ENCODE measurements at places on chromosomes 7 and 10.

- DNase-seq = no peak
These were observed 20.5 kb downstream of the STRA8 start for GRCh38 chr7:135253851-135254771.

DNA sequence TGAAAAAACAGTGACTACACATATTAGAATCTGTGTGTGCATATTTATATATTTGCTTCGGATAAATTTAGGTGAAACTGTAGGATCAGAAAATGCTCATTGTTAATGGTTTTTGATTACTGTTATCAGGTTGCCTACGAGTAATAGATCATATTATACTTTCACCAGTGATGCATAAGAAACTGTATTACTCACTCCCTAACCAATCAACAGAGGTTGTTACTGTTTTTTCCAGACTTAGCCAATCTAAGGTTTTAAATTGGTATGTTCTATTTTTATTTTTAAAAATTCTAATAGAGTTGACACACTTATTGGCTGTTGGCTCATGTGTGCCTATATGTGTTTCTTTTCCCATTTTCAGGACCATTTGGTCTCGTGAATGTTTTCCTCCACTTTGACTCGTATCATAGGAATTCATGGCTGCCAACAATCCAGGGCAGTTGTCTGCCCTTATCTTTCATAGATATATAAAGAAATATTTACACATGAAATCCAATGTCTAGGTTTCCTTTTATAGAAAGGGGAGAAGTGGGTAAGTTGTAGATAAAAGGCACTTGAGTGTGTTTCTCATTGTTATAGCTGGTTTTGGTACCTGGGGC is 59.2 kb downstream of the ANLN start:
- DNase-seq = no peak

DNA sequence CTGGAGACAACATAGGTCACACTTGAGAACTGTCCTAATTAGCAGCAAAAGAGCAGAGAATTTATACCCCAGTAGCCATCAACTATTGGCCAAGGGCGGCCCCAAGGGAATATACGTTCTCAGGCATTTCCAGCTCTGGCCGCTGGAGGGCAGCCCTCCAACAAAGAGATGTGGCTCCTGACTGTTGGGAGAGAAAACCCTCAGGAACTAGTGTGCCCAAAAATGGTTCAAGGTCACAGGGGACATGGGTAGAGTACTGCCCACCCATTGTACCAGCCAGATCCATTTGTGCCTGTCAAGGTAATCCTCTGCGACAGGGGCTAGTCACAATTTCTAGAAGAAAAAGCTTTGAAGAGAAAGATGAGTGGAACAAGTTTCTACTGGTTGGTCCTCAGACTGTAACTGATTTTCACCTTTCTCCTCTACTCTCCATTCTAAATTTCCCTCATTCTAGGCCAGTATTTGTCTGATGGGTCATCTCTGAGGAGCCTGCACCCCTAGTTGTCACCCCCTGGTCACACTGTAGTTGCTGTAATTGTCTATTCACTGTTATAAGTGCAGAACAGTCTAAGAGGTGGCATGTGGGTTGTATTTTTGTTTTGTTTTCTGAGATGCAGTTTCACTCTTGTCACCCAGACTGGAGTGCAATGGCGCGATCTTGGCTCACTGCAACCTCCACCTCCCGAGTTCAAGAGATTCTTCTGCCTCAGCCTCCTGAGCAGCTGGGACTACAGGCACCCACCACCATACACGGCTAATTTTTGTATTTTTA is 14.7 kb upstream of the C7orf33 start:
- DNase-seq = peak; percentile 54

GRCh38 chr7:50641442-50642405 is 76.5 kb upstream of the DDC start:
- no peak for DNase-seq

- no peak for DNase-seq
These were observed 222.6 kb upstream of the PPP1R3A start for GRCh38 chr7:114141415-114141814.

- DNase-seq = peak; percentile 27
These were observed 851.5 kb upstream of the COBL start for GRCh38 chr7:52168085-52168484.

DNA sequence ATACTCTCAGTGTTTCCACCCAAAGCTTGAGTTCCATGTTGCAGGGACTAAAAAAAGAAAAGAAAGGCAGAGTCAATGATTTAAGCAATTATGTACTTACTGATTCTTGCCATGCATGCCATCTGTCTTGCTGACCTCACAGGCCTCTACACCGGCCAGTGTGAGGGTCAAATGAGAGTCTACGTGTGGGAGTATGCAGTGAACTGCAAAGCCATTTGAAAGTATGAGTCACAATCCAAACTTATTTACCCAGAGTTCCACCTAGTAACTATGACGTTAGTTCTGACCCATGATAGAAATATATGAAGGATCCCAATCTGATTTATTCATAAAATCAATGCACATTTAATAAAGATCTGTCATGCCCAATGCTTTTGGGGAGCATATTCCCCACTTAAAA is 26.5 kb downstream of the PDE1C start:
- DNase-seq = no peak

GRCh38 chr7:86477343-86477935 is 166.3 kb upstream of the GRM3 start:
- DNase-seq = no peak

GRCh38 chr7:84847790-84848189 is 339.1 kb downstream of the SEMA3D start:
- no peak for DNase-seq

GRCh38 chr7:34275624-34276023 is 370.3 kb downstream of the BMPER start:
- DNase-seq = no peak

- DNase-seq = no peak
These were observed 219.8 kb downstream of the AUTS2 start for GRCh38 chr7:69817841-69818635.

GRCh38 chr7:38027884-38028455 is 107.5 kb downstream of the EPDR1 start:
- DNase-seq = no peak

- no peak for DNase-seq
These were observed 229.1 kb upstream of the DGKB start for GRCh38 chr7:15131661-15132060.

GRCh38 chr10:3421537-3422257 is 249.1 kb upstream of the PITRM1 start:
- no peak for DNase-seq

DNA sequence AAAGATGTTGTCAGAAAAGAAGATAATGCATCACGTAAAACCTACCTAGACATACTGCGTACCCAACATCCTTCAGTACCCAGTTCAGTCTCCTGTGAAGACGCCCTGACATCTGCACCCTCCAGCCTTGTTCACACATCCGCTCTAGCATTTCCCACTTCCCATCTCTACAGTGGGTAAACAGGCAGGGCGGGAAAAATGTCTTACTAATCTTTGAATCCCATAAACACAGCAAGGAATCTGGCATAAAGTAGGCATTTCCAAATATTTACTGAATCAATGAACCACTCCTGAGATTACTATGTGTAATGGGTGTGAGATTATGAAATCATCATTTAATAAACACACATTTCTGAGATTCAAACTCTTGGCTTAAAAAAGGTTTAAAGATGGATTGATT is 132.8 kb downstream of the GLI3 start:
- DNase-seq = no peak

DNA sequence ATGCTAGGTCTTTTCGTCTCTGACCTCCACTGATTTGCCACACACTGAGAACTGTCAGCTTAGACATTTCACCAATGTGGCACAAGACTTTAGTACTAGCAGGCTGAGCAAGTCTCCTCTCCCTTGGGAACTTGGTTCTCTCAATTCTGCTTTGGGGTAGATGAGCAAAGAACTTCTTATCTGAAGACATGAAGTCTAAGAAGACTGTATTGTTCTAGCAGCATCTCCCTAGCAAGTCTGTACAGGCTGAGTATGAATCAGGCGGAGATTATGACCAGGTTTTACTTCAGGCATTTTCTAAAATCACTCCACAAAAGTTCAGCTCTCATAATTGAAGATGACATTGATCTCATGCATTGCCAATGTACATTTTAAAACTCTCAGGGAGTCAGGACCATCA is 23.8 kb upstream of the STN1 start:
- no peak for DNase-seq

DNA sequence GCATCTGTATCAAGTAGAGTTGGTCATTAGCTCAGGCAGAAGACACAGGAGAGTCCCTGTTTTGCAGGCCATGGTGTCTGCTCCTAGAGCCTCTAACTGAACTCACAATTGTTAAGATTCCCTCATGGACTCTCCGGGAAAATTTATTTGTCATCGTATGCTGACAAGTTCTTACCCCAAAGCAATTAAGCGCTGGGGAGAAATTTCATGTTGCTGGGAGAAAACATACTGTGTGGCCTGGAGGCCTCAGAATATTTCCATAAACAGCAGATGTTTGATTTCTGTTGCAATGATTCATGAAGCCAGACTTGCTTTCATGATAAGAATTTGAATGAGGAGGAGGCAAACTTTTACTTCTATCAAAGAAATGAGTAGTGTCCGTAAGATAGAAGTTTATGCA is 583.2 kb downstream of the GATA3 start:
- DNase-seq = no peak

- no peak for DNase-seq
These were observed 16.2 kb upstream of the BLNK start for GRCh38 chr10:96287392-96288105.

DNA sequence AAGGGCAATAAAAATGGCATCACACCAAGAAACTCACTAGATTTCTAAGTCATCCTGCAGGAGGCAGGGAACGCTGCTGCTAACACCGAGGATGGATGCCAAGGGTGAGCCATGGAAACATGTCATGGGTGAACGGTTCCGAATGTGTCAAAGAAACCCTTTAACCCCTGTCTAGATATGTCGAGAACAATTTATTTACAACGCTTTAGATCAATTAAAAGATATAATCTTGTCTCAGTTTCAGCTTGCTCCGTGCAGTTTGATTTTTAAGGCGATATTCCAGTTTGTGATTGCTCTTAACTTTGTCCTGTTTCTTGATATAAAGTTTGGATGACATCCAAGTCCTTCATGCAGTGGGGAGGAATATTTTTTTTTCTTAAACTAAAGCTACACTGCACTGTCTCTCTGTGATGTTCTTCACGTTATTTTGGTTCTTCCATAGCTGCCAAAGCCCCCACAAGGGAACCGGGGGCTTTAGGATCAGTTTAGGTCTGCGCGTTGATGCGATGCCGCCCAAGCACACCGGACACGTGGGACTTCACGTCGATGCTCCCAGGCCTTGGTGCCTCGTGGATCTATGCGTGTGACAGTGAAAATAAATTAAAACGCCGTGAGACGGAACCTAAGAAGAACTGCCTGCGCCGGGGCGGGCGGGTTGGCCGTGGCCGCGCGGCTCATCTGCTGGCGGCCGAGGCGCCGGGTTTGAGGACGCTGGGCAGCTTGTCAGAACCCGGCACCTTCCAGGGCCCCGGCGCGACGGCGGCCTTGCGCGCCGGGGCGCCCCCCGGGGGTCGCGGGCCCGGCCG is 220.3 kb downstream of the PHTF2 start:
- no peak for DNase-seq

DNA sequence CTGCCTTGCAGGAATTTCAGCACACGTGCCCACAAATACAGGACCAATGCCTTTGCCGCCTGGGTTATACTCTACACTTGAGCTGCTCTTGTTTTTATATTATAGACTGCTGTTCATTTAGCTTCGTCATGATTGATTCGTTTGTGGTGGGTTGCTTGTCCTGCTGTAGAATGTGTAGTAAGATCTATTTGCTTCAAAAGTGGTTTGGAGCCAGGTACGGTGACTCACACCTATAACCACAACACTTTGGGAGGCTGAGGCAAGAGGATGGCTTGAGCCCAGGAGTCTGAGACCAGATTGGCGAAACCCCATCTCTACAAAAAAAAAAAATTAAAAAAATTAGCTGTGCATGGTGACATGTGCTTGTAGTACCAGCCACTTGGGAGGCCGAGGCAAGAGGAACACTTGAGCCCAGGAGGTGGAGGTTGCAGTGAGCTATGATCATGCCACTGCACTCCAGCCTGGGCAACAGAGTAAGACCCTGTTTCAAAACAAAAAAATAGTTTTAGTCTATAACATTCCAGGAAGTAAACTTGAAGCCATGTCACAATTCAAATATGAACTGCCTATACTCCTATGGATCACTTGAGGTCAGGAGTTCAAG is 9.0 kb upstream of the RHBDD2 start:
- no peak for DNase-seq

- DNase-seq = no peak
These were observed 13.1 kb downstream of the SFXN3 start for GRCh38 chr10:101044117-101044516.

- no peak for DNase-seq
These were observed 4.3 kb upstream of the GDI2 start for GRCh38 chr10:5817322-5818047.

DNA sequence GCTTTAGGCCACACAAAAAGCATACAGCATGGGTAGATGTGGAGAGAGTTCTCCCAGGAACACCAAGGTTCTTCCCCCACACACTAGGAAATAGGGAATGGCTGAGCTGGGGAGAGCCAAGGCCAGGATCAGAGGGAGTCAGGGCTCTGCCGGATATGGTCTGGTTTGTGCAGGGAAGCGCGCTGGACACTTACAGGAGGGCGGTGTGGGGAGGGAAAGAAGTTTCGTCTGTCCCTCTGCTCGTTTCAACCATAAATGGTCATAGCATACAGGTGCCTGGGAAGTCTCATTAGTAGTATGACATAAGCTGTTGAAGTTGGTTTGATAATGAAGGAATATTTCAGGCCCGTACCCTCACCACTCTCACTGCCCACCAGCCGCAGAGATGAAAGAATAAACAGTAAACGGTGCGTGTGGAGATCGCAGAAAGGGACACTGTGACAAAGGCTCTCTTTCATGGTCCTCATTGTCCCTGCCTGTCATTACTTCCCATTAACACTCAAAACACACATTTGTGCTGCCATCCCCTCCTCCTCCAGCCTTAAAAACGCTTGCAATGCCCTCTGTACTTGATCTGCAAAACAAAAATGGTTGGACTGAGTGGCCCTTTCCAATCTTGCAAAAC is 207.2 kb downstream of the CELF2 start:
- DNase-seq = no peak

DNA sequence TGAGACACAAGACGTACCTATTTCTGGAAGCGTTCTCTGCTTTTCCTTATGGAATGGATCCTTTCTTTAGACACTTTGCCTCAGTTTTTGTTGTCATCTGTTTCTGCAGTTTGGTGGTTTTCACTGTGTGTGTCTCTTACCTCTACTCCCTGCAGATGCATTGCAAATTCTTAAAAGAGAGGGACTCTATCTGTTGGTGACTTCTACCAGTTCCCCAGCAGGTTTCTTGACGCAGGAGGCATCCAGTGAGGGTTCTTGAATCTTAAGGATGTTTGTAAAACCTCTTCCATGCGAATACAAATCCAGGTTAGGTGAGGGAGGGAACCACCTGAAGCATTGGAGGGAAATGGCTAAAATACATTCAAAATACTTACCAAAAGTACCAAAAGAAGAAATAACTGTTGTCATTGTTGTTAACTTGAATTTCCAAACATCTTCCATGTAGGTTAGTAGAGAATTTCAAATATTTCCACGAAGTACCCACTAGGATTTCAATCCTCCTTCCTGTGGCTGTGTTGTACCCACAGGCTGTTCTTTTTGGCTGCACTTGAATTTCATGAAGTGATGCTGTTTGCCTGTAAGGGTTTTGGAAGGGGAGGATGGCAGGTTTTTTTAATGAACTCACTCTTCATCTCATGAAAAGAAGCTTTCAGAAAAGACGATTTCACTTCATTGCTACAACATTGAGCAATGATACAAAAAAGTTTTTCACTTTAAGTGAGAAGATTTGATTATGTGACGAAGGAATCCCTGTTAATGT is 32.2 kb downstream of the PLXDC2 start:
- no peak for DNase-seq

GRCh38 chr10:47145290-47145934 is 154.6 kb upstream of the GDF10 start:
- no peak for DNase-seq

GRCh38 chr10:68705548-68705947 is 15.5 kb upstream of the CCAR1 start:
- no peak for DNase-seq
